ENCODE measurements at places on chromosomes 2 and 18. TPM values are rescaled to one million over a fixed set of nuclear protein-coding genes. Genes with fewer than 3 reads are reported as not detected.

Gene UNC80
- polyA plus RNA-seq: not detected

- no peak overlapping the region for H3K27ac ChIP-seq
- H3K4me1 ChIP-seq: peaks cover 10% of the 10 kb centered on the region
- no peak overlapping the region for H3K4me3 ChIP-seq
- DNase-seq: no peak
Measured at GRCh38 chr18:686339-687111, 25.9 kb downstream of the ENOSF1 start.

DNA sequence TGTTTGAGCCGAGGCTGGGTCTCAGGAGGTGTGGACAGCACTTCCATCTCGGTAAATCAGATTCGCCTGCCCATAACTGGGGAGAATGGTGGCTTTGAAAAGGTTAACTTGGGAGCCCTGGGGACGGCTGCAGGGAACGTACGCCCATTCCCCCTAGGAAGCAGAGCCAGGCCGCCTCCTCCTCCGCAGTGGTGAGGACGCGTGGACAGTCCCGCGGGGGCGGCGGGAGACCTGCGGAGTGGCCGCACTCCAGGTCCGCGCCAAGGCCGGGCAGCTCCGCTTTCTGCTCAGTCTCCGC lies 845 bp upstream of the MYCN start:
- peaks cover 18% of the 10 kb centered on the region for H3K4me1 ChIP-seq
- DNase-seq: no peak
- H3K4me3 ChIP-seq: no peak overlapping the region
- H3K27me3 ChIP-seq: peaks cover 17% of the 10 kb centered on the region
- no peaks in the 10 kb centered on the region for H3K36me3 ChIP-seq

DNA sequence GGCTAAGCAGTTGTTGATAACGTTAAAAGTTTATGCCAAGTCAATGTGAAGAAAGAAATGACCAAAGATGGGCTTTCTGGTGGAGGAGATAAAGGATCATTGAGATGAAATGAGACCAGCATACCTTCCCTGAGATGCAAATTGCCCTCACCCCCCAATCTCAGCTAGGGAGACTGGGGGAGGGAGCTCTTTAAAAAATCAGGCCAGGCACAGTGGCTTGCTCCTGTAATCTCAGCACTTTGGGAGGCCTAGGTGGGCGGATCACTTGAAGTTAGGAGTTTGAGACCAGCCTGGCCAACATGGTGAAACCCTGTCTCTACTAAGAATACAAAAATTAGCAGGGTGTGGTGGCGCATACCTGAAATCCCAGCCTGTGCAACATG lies 30.9 kb upstream of the KCMF1 start:
- H3K27ac ChIP-seq: peak overlapping the region; percentile 47
- no peak for DNase-seq
- no peaks in the 10 kb centered on the region for H3K27me3 ChIP-seq
- H3K36me3 ChIP-seq: no peaks in the 10 kb centered on the region
- peak overlapping the region; percentile 54 for H3K4me3 ChIP-seq
